ENCODE measurements at places on chromosomes 7 and 10.

- peak; percentile 48 for DNase-seq
Observed at GRCh38 chr10:63083904-63084689, 49.0 kb upstream of the NRBF2 start.

DNA sequence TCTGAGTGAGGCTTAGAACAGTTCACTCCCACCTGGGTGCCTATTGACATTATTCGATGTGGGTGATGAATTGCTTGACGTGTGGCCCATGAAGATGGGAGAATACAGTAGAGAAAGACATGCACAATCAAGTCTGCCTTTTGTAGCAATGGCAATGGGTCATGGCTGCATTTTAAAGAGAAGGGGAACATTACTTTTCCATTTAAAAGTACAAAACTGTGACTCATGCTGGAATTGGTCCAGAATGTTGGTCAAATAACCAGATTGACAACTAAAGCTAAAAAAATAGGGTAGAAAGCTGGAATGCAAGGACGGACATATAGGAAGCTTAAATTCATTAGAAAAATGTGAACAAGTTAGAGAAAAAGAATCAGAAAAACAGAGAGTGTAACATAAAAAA, 104.1 kb upstream of the SLC25A13 start:
- DNase-seq: no peak

DNA sequence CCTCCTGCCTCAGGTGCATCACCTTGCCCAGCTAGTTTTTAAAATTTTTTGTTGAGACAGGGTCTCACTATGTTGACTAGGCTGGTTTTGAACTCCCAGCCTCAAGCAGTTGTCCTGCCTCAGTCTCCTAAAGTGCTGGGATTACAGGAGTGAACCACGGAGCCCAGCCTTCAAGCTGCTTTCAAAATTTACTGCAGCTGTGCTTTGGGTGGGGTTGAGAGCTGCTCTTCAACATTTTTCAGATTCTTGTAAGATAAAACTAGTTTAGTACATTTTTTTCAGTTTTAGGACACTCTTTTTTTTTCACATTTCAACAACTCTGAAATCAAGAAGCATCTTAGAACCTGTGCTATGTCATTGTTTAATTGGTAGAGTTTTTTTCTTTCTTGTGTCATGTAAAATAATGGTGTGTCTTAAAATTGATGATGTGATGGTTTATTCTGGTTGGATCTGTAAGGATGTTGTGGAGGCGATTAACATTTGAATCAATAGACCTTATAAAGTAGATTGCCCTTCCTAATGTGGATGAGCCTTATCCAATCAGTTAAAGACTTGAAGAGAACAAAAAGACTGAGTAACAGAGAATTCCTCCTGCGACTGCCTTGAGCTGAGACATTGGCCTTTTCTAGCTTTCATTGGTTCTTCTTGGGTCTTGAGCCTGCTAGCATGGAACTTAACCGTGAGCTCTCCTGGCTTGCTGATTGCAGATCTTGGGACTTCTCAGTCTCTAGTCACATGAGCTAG, 13.5 kb downstream of the PLEKHA8 start:
- DNase-seq: no peak

DNA sequence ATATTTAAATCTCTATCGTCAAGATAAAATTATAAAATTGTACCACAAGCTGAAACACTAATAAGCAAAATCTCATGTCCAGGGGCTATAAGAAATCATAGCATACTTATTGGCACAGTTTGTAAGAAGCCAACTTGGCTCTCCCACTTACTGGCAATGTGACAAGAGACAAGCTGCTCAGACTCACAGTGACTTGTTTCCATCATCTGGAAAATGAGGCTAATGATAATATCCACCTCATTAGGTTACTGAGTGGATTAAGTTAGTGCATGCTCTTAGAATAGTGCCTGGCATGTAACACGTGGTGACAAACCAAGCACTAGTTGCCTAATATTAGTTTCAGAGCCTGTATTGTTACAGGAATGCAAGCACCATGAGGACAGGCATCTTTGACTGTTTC, 234.4 kb downstream of the GLI3 start:
- DNase-seq: no peak

GRCh38 chr7:108611268-108611667, 41.6 kb downstream of the DNAJB9 start:
- DNase-seq: no peak

- DNase-seq: no peak
Observed at GRCh38 chr7:151150388-151150787, 17.1 kb downstream of the GBX1 start.

DNA sequence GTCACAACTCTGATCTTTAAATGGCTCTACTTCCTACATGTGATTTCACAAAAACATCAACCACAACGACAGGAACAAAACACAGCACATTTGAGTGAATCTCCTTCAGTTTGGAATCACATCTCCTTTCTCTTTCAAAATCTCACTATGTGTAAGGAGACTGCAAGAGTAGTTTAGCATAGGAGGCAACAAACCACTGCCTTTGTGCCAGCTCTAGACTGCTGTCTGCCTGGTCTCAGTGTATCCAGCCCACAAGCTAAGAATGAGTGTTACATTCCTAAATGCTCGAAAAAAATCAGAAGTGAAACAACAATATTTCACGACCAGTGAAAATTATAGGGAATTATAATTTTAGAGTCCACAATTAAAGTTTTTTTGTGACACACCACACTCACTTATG, 217.0 kb upstream of the STEAP4 start:
- DNase-seq: no peak

- DNase-seq: no peak
Observed at GRCh38 chr7:148045521-148045920, 545.0 kb upstream of the C7orf33 start.

Measured in activated CD8-positive, alpha-beta T cell treated with anti-CD3 and anti-CD28 coated beads, Interleukin-2, amount 10 ng/mL, durations not matched to agents 7 days and 5 days (primary cell).